ENCODE measurements at places on chromosomes 3 and 15.

DNA sequence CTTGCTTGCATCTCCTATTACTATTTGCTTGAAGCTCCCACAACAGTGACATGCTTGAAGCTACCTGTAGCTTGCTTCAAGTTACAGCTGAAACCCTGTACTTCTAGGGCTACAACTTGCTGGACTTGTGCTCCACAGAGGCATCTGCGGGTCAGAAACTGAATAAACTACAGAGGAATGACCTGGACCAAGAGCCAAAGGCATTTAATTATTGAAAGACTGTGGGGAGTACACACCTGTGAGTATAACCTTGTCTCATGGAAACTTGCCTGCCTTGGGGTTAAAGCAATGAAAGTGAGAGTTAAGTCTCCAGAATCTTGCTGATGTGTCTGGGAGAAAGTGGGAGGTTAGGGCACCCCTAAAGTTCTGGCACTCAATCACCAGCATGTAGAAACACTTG, 69.8 kb downstream of the UMPS start:
- DNase-seq = no peak

GRCh38 chr3:47108546-47108945, 55.4 kb downstream of the SETD2 start:
- no peak for DNase-seq

GRCh38 chr3:48984663-48985062, 5.4 kb upstream of the P4HTM start:
- DNase-seq = no peak

- DNase-seq = no peak
Observed at GRCh38 chr3:13653631-13654279, 104.8 kb downstream of the FBLN2 start.

DNA sequence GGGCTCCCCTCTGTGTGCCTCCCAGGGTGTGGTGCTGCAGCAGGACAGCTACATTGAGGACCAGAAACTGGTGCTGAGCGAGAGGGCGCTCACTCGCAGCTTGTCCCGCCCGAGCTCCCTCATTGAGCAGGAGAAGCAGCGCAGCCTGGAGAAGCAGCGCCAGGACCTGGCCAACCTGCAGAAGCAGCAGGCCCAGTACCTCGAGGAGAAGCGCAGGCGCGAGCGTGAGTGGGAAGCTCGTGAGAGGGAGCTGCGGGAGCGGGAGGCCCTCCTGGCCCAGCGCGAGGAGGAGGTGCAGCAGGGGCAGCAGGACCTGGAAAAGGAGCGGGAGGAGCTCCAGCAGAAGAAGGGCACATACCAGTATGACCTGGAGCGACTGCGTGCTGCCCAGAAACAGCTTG, 53.7 kb downstream of the KLHL25 start:
- DNase-seq = peak; percentile 37

DNA sequence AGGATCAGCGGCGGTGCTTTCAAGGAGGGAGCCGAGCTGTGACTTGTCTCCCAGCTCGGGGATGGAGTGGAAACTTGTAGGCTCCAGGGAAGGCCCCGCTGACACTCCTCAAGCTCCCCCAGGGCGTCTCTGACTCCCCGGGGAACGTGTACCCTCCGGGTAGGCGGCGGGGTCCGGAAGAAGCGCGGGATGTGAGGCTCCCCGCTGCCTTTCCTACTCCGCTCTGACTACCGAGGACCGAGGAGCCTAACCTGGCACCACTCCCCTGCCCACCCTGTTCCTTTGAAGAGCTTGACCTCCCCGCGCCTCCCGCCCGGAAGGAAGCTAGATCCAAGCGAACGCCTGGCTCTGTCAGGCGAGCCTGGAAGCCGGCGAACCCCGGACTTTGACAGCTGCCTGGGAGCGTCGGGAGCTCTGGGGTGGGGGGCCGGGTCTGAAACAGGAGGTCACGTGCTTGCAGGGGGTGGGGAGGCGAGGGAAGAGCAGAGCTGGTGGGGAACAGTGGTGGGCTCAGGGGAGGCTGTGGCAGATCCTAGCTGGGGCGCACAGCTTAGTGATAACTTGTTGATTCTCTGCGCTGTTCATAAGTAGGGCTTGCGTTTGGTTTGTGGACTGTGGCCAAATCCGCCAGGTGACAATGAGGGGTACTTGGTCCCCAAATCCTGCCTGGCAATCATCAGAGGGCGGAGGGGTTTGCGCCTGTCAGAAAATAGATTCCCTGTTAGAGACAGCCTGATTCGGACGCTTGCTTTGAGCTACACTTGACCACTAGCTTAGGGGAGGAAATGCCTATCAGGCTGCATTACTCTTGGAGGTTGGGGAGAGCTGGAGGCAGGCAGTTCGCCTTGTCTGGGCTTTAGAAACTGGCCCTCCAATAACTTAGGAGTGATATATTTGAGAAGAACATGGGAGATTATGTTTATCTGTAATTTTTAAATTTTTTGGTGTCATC, 1.2 kb downstream of the CLSTN2 start:
- DNase-seq = peak; percentile 15
